ENCODE measurements at places on chromosomes 4 and X.

DNA sequence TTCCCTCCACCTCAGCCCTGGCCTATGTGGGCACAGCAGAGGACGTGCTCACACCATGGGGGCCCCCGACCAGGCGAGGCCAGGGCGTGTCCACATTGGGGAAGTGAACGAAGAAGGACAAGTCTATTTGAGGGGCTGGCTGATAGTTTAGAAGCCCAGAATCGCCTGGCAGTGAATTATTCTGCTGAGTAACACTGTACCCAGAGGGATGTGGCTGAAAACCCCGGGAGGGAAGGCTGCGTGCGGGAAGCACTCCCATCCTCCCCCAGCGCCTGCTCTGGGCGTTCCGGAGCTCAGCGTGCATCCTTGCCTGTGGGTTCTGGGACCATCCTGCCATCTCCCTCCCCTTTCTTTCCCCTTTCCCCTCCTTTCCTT lies 66.6 kb downstream of the TRMT44 start:
- no peak for DNase-seq

GRCh38 chr4:85419103-85419502 lies 55.8 kb upstream of the ARHGAP24 start:
- no peak for DNase-seq

GRCh38 chr4:15436513-15436912 lies 8.7 kb downstream of the C1QTNF7 start:
- DNase-seq: no peak

DNA sequence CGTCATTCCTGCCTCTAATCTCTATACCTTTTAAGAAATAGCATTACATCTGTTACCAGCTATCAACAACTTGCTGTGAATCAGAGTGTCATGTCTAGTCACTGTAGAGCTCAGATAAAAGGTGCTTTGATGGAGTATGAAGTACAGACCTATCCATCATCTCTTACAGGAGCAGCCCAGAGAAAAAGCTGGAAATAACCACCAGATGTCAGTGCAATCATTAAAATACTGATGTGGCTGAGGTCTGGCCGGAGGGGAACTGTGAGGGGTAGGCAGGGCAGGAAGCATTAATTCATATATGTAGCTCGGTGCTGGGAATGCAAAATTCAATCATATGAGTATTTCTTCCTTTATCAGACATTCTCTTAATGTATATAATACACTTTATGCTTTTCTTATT lies 100.6 kb downstream of the AKAP4 start:
- DNase-seq: no peak

GRCh38 chrX:9149501-9150245 lies 115.7 kb upstream of the FAM9B start:
- DNase-seq: no peak

DNA sequence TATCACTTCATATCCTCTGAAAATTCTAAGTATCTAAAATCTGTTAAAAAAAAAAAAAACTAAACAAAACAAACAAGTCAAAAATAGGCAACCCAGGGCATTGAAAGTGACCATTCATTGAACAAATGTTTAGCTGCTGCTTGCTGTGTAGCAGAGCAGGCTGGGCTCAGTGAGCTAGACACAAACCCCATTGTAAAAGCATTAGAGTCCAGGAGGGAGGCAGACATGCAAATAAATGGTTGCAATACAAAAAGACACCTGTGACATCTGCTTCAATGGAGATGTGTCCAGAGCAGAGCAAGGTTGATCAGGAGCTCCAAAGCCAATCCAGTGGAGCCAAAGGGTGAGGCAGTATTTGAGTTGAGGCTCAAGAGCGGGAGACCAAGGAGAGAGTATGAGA lies 267.3 kb upstream of the GATB start:
- DNase-seq: no peak

DNA sequence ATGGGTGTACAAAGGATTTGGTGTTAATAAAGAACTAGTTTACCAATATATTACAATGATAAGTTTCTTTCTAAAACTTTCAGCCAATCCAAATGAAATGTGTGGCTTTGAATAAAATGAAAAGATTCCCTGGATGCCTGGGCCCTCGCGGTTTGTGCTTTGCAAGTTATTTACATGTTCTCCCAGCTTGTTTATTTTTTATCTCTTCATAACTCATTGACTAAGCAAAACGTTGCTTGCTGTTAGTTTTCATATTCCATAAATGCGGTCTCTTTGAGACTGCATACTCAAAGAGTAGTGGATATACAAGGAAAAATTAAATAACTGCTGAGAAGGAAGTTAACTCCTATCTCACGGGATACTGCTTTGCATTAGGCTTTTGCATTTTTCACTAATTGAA lies 26.0 kb downstream of the FHDC1 start:
- no peak for DNase-seq

DNA sequence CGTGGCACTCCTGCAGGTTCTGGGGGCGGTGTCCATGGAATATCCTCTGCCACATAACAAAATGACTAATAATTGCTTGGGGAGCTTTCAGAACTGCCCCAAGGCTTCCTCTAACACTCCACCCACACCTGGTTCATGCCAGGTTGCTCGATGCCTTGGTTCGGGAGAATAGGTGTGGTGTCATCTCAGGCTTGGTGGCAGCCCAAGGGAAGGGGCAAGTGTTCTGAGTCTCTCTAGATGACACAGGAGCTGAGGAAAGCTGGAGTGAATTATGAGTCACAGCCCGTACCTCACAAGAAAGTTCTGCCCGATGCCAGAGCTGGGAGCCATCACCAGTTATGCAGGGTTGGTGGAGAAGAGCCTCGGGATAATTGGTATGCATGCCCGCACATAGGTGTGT lies 14.7 kb downstream of the FTSJ1 start:
- DNase-seq: no peak

GRCh38 chrX:139639253-139639652 lies 68.7 kb downstream of the MCF2 start:
- no peak for DNase-seq

GRCh38 chr4:32226204-32226603 lies 1506.0 kb downstream of the PCDH7 start:
- no peak for DNase-seq

DNA sequence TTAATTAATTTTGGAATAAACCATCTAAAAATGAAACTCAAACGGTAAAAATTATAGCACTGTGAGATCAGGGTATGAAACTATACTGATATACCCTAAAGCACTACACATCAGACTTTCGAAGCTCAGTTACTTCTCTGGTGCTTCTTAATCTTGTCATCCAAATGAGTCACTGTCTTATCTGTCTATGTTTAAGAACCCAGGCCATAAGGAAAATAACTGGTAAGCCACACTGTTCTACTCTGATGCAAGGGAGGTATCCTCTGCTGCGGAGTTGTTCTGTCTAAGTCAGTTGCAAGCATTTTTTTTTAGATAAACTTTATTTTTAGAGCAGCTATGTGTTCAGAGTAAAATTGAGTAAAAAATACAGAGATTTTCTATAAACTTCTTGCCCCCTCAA lies 830.8 kb upstream of the POU3F4 start:
- no peak for DNase-seq

- DNase-seq: no peak
These were observed 66.7 kb downstream of the COQ2 start for GRCh38 chr4:83217721-83218522.

GRCh38 chr4:81348778-81349094 lies 123.0 kb downstream of the RASGEF1B start:
- DNase-seq: no peak

DNA sequence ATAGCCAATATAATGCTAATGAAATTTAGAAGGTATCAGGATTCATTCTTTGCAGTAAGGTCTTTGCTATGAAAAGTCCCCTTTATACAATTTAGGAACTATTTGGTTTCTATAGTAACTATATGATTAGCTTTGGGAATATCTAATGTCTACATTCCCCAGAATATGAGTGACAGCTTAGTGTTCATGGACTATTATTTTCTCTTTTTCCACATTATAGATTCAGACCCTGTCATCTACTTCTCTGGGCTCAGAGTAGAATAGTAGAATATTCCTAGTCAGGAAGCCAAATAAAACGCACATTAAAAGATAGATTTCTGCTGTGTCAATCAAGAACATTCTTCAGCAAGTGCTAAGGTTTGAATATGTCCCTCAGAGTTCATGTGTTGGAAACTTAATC lies 26.1 kb upstream of the SULT1B1 start:
- DNase-seq: no peak

DNA sequence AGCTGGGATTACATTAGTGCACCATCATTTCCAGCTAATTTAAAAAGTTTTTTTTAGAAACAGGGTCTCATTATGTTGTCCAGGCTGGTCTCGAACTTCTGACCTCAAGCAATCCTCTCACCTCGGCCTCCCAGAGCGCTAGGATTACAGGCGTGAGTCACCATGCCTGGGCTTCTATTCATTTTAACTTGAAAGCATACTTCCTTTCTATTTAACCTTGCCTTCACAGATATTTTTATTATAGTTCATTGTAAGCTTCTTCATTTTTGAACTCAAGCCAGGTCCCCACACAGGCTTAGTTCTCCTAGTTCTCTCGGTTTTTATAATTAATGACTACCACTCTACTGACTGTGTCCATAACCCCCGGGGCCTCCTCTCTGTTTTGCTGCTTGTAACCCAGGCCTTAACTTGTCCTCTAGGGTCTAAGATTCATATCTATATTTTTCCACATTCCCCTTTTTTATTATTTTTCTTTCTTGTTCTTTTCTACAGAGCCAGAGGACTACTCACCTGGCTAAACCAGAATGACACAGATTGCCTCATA lies 50.7 kb downstream of the SNX12 start:
- DNase-seq: no peak

DNA sequence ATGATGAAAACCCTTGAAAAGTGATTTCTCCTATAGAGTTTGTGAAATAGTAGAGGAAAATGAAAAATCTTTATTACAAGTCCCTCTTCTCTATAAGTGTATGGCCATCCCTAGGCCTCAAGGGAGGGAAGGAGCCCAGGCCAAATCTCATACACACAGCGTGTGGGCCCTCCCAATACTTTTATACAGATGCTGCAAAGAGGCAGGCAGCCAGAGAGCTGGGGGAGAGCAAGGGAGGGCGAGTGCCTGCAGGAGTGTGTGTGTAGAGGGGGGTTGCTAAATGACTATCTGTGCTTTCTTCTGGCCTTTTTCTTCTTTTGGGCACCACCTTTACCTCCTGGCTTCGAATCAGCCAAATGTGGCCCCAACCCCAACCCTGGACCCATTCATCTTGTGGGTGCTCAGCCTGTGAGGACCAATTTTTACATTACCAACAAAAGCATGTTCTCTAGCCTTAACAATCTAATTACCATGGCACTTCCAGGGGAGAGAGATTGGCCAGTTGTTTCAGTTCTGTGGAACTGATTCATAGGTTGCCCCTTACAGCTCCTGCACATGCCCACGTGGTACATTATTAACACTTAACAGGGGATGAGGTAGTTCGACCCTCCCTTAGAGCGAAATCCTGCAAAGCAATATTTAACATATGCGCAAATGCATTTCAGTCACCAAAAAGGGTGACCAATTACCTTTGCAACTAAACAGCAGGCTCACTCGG lies 2.0 kb downstream of the GPC3 start:
- no peak for DNase-seq

DNA sequence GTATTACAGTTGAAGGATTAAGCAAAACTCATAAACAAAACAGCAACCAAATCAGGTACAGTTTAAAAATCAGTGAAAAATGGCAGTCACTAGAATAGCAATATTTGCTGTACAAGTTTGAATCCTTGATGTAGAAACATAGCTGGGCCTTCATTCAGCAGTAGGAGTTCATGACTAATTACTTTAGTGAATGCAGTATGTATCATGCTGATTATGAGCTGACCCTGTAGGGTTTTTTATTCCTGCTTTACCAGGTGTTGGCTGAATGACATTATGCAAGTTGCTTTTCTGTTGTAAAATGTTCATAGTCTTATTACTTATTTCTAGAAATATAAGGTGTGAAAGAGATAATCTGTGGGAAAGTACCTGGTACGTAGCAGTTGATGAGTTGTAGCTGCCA lies 179.6 kb downstream of the CCSER1 start:
- DNase-seq: no peak

- no peak for DNase-seq
These were observed 35.7 kb downstream of the DDX53 start for GRCh38 chrX:23035493-23035892.

GRCh38 chr4:146437778-146438177 lies 84.0 kb downstream of the SLC10A7 start:
- no peak for DNase-seq

DNA sequence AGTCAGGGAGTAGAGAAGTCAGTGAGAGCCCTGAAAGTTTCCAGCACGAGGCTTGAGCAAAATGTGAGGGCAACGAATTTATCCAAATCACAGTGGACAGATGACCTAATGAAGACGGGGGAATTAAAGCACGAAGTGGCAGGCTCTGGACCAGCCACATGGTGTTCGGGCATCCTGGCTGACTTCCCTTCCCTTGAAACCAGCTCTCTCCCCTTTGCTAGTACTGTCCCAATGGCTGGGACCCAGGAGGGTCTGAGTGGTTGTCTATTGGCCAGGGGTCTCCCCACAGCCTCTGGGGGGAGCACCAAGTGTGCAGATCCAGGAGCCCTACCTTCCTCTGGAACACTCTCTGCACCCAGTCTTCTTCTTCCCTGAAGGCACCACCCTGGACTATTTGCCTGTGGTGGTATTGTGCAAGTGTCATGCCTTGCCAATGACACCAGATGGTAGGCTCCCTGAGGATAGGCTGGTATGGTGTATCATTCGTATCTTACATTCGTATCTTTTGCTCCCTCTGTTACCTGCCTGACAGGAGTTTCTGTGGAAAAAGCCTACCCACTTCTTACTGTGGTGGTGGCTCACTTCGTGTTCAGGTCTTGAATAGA lies 2.1 kb downstream of the APLN start:
- no peak for DNase-seq

DNA sequence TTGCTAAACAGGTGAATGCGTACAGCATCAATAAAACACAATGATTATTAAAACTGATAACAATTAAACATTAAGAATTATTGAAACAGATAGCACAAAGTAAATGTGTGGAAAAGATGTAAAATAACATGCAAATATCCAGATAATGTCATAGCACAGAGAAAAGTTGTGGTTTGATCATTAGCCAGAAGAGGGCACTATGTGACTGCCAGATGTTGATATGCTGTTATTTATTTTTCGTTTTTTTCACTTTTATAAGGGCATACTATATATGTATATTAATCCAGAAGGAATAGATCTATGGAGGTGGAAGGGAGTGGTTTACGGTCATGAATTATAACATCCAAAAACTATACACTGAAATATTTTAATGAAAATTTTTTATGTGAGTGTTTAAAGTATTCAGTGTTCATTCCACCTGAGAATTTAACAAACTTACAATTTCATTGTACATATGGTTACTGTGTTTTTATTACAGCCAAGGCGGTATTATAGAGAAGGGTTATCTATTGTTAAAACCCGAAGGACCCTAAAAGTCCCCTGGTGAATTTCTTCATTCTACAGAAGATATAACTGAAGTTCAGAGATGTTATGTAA lies 211.9 kb upstream of the UGT8 start:
- no peak for DNase-seq

GRCh38 chr4:67776746-67777145 lies 22.6 kb upstream of the GNRHR start:
- no peak for DNase-seq

Measured in posterior vena cava (tissue), 2 donors.